Stimulated activated CD4-positive, alpha-beta T cell treated with anti-CD3 and anti-CD28 coated beads, TNF-alpha, amount 100 ng/mL, for 4 hours (primary cell): ENCODE measurements at places on chromosomes 5 and 9.

DNA sequence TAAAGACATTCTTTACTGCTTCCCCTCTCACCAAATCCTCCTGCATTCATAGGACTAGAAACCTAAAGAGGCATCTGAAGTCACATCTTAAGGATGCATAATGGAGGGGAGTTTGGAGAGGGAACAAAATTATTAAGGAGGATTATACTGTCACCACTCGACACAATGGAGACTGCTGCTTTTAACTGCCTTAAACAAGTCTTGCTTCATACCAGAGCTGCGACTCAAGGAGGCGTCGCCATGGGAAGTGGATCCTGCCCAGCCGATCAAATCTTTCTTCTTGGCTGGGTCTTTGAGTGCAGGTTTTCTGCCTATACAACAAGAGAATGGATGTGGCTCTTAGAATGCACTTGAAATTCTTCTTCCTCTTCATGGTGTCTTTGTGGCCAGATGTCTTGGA, 66.7 kb upstream of the FOXE1 start:
- DNase-seq: no peak

DNA sequence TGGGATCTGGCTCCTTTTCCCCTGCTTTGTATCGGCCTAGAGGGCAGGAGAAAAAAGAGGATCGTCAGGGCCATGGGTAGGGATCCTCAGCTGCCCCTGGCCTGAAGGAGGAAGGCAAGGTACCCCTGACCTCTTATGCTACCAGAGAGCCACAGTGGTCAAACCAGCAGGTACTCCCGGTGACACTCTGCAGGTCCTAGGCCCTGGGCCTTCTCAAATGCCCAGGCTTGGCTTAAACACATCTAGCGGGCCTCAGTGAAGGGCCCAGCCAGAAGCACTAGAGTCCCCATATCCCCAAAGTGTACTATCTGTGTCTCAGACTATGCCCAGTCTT, 3.5 kb downstream of the IRF1 start:
- DNase-seq: no peak

- no peak for DNase-seq
Observed at GRCh38 chr5:117792476-117792875, 1195.9 kb downstream of the DTWD2 start.

DNA sequence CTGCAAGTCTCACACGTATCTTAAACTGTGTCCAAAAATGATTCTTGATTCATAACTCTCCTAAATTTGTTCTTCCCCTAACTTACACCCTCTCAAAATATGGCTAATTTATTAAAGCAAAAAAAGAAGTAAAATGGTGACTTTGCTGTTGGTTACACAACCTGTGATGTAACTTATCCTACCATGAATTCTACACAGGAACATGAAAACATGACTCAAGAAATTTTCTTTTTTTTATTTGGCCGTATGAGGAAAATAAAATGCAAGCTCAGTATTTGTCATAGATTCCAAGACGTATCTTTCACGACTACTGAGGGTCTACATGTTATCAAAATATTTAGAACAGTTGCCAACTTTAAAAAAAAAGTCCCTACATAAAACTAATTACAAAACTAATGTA, 9.2 kb downstream of the LIFR start:
- no peak for DNase-seq

GRCh38 chr5:118981783-118982182, 6.6 kb downstream of the DTWD2 start:
- DNase-seq: no peak

DNA sequence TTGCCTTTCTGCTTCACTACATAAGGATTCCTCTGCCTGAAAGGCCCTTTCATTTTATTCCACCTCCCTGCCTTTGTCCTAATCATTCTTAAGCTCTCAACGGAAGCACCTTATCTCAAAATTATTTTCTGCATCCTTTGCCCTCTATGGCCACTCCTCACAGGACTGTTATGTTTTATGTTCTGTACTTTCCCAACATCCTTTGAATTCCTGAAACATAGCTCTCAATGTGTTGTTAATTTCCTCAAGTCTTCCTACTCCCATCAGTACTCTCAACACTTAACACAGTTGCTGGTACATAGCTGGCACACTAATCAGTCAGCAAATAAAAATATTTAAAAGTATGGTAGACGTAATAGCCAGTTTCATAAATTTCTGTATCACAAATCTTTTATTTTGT, 193.0 kb downstream of the RFX3 start:
- DNase-seq: no peak

DNA sequence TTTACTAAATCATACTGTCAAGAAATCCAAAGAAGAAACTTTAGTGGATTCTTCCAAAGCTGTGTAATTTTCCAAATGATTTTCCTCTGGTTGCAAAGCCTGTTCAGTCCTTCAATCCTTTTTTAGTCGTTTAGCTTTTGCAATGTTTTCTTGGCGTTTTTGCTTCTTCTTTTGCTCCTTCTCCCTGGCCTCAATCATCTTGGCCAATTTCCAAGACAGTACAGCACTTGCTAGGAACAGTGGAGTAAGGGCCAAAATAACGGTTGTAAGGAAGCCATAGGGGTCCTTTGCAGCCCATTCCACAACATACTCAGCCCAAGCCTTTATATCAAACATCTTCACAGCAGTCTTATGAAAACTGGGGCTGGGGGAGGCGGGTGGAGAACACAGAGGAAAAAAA, 2.4 kb downstream of the SMIM15 start:
- DNase-seq: no peak

GRCh38 chr5:50583621-50584020, 82.8 kb upstream of the PARP8 start:
- DNase-seq: no peak

DNA sequence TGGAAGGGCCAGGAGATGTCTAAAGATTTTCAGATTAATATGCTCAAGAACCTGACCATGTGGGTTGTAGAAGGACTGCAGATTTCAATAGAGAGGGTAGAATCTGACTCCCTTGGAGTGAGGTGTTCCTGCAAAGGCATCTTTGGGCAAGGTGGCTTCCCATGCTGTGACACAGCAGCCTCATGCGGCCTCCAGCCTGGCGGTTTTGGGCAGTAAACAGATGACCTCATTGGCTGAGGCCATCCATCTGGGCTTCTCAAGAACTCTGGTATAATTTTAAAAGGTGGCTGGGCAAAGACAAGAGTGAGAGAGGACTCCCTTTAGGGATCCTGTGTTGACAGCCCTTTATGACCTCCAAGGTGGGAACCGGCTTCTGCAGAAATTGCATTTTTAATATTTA, 90.3 kb upstream of the ERCC6L2 start:
- no peak for DNase-seq

- DNase-seq: no peak
Observed at GRCh38 chr5:113161806-113162205, 185.2 kb downstream of the DCP2 start.

- no peak for DNase-seq
Observed at GRCh38 chr9:115018547-115019435, 88.4 kb upstream of the TNFSF8 start.

DNA sequence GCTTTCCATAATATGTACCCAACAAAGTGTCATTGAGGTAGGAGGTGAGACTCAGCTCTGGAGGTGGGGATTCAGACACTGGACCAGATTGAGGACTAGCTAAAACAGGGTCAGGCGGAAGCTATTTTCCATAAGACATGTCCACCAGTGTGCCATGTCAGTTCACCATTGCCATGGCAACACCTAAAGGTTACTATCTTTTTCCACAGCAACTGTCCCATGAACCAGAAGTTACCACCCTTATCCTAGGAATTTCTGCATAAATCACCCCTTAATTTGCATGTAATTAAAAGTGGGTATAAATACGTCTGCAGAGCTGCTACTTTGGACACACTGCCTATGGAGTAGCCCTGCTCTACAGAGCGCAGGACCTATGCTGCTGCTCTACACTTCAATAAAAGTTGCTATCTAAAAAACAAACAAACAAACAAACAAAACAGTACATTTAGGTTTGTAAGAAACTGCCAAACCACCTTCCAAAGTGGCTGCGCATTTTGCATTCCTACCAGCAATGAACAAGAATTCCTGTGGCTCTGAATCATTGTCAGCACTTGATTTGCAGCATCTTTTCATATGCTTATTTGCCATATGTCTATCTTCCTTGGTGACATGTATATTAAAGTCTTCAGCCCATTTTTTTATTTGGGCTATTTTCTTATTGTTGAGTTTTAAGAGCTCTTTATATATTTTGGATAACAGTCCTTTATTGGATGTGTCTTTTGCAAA, 18.0 kb upstream of the TRIM32 start:
- no peak for DNase-seq

DNA sequence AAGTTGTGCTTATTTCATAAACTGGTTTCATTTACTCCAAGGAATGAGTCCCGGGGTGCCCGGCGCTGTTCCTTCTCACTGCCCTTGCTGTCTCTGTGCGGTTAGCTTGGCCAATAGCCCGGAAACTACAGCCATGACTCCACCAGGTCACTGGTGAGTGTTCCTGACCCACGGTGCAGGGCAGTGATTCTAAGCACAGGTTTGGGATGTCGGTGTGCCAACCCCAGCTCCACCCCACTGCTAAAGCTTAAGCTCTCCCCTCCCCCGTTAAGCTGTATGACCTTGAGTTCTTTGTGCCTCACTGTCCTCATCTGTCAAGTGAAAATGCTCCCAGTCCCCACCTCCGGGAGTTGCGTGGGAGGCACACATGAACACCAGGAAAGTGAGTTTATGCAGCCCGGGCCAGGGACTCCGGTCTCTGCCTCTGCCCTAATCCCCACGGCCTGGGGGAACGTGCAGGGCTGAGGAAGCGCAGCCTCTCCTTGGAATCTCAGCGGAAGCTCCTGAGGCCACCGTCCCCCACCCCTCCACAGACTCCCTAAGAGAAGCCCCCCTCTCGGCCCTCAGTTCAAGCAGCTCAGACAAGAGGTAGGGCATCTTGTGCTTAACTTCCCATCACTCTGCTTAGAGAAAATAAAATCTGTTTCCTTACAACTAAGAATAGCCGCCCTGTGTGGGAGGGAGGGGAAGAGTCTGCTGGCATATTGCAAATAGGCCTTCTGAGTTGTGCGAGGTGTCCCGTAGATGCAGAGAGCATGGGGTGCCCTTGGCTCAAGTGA, 92.0 kb upstream of the RAI14 start:
- no peak for DNase-seq

DNA sequence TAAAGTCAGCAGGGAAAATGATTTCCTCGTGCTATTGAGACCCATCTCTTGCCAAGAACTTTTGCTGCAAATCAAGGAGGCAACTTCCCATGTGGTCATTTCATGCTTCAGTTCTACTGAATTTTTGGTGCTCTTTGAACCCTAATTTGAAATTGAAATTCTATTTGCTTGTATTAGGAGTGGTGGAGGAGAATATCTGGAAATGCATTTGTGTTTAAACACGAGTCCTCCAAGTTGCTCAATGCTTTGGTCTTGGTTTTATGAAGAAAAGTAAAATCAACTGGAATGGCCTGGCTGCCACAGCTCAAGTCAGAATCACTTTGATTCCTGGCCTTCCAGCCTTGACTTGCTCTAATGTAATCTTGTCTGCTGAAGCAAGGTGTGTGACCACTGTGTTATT, 613.2 kb downstream of the TLE1 start:
- no peak for DNase-seq

GRCh38 chr5:181224390-181225229, 1.5 kb downstream of the TRIM41 start:
- no peak for DNase-seq

GRCh38 chr5:134184155-134185135, 7.7 kb upstream of the SKP1 start:
- peak; percentile 61 for DNase-seq
